ENCODE measurements at places on chromosomes 3 and 15.
A peak's percentile ranks its signal among the peaks of the same experiment; 100 is the strongest.

GRCh38 chr15:48395521-48396011 lies 64.3 kb downstream of the DUT start:
- no peak for DNase-seq

DNA sequence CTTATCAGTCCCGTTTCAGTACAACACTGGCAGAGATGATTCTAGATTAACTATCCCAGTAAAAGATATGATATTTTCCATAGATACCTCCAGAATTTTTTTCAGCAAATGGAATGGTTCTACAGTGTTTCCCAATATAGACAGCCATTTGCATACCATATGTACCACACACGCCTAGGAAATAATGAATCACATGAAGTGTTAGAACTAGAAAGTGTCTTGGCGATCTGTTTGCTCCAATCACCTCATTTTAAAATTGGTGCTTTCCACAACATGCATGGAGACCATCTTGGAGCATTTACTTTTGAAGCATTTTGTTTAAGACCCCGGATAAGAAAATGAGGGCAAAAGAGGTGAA lies 2.0 kb downstream of the C2CD4A start:
- peak; percentile 47 for DNase-seq

GRCh38 chr3:159886050-159886449 lies 102.6 kb upstream of the IL12A start:
- no peak for DNase-seq

GRCh38 chr3:187836823-187837770 lies 91.8 kb upstream of the BCL6 start:
- no peak for DNase-seq

DNA sequence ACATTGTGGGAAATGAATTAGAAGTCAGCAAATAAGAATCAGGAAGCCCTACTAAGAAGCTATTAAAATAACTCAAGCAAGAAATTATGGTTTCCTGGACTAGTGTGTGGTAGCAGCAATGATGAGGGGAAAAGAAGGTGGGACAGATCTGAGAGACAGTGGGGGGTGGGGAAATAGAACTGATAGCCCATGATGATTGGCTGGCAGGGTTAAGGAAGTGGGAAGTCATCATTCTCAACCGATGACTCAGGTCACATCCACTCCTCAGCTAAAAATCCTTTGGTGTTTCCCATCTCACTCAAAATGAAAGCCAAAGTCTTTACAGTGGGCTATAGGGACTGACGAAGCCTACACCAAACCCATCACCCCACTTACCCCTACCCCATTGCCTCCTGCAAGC lies 153.9 kb upstream of the ARHGEF26 start:
- no peak for DNase-seq

Measured in lung microvascular endothelial cell (primary cell).